Stimulated activated CD8-positive, alpha-beta memory T cell treated with anti-CD3 and anti-CD28 coated beads, Interleukin-4, amount 100 ng/mL, for 4 hours (primary cell): ENCODE measurements at places on chromosomes 3 and 15.

DNA sequence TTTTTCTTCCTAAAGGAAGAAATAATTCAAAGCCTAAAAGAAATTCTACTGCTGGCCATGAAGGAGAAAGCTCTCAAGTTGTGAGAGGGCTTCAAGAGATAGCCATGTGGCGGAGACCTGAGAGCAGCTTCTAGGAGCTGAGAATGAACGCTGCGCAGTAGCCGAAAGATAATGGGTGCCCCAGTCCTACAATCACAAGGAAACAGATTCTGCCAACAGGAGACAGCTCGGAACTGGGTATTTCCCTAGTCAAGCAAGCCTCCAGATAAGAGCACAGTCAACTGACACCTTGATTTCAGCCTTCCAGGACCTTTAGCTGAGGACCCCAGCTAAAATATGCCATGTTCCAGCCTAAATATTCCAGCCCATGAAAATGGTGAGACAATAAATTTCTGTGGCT is 824.1 kb downstream of the FHIT start:
- DNase-seq = no peak

- no peak for DNase-seq
Observed at GRCh38 chr3:58116985-58117384, 93.8 kb downstream of the DNASE1L3 start.

DNA sequence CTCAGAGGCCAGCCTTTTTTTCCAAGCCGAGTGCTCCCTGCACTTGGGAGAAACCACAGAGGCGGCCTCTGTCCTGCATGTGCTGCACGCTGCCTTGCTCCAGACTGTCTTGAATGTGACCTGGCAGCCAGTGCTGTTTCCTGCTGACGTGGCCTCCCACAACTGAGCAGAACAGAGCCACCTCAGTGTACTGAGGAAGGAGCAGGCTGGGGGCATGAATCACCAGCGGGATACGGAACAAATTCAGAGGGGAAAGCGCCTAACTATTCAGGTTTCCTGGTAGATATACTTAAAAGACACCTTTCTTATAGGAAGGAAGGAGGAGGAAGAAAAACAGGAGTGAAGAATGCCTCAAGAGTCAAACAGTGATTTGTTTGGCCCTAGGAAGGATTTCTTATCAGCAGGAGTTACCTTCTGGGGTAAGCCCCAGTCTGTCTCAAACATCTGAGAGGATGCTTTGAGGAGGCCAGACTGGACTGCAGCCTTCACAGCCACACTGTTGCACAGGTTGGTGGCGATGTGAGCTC is 114.0 kb downstream of the FNDC3B start:
- no peak for DNase-seq

DNA sequence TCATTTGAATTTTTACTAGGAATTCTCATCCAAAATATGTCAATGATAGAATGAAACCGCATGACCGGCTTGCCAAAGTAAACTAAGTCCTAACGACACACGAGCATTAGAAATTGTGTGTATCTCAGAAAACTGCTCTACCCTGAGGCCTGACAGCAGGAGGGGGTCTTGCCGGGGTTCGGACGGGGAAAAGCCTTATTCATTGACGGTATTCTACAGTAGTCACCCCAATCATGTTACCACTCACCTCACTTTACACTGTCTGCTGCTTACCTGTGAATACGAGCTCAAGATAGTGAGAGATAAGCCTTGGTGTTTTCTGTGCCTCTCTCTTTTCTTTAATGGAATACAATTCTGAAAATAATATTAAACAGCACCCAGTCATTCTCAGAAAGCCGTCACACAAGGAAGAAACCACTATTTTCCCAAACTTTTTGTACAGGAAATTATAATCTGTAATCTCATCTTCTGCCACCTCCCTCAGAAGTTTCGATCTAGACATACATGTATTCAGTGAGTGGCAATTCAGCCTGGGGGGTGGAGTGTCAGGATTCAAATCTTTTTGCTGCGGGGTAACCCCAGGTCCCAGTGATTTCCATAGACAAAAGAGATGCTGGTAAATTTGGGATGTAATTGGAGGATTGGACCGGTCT is 492 bp upstream of the FAM43A start:
- DNase-seq = no peak

DNA sequence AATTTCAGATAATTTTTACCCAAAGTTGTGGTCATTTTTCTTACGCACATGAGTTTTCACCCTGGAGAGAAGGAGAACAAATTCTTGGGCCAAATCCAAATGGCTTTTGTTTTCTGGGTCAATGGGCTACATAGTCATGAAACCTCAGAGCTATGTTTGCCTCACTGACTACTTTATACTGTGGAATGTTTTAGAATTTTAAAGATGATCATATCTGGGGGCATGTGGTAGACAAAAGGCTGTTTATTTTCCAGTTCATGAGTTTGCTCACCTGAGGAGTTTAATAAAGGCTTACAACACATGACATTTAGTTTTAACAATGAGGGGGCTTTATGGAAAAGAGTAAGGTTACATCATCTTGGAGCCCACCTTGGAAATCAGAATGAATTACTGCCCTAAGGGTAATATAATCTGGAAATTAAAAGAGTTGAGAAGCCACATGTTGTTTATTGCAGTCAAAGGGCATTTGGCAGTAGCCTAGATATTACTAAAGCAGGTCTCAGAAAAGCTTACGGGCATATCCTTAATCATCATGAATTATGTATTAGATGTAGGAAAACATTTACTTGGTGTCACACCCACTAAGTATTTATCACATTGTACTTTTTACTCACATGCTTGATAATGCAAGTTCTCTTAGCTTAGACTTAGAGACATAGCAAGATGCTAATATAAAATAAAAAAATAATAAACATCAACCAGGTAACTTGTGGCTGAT is 466.1 kb downstream of the EDEM1 start:
- DNase-seq = no peak

DNA sequence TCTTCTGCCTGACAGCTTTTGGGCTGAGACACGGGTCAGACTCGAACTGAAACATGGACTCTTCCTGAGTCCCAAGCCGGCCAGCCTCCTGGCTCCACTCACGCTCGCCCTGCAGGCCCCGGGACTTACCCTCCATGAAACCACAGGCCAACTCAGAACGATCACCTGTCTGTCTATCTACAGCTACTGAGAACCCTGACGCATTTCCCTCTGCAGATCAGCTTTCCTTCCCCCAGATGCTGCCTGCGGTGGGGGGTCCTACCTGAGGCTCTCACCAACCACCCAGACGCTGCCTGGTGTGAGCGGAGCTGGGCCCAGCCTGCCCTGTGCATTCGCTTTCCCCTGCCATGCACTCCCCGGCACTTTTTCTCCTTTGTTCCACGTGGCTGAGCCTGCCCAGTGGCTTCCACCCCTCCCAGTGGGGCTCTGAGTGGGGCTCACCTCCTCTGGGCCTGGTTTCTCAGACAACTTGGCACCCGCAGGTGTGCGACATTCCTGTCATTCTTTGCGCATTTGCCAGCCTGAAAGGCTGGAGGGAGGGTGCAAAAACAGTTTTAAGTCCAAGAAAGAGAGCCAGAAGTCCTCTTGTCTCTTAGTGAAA is 60.2 kb downstream of the PLXNA1 start:
- no peak for DNase-seq

DNA sequence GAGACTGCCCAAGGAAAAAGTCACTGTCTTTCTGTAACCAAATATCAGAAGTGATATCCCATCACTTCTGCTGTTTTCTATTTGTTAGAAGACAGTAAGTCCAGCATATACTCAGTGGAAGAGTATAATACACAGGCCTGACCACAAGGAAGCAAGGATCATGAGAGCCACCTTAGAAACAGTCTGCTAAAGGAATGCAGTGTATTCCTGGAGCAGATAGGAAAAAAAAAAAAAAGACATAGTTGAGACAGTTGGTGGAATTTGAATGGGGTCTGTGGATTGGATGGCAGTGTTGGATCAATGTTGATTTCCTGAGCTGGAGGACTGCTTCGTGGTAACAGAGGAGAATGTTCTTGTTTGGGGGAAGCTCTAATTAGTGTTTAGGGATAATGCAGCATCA is 26.5 kb upstream of the FBXL2 start:
- no peak for DNase-seq

GRCh38 chr3:39716849-39717248 is 92.6 kb upstream of the MYRIP start:
- DNase-seq = no peak

DNA sequence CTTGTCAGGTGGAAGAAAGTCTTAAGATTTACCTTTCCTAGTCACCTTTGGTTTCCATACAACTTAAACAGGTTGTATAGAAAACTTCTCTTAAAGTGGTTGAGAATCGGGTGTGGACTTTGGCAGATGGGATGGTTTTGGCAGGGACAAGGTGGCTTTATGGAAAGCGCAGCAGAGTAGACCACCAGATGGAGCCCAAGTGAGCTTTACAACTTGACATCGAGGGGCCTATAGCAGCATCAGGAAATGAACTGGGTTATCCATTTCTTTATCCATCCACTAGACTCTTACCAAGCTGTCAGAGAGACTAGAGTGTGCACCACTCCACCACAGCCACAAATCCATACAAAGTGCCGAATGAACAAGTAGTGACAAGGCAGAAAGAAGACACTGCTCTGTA is 85.3 kb upstream of the MBNL1 start:
- DNase-seq = peak; percentile 18

GRCh38 chr3:106086636-106087035 is 217.8 kb upstream of the CBLB start:
- DNase-seq = no peak

DNA sequence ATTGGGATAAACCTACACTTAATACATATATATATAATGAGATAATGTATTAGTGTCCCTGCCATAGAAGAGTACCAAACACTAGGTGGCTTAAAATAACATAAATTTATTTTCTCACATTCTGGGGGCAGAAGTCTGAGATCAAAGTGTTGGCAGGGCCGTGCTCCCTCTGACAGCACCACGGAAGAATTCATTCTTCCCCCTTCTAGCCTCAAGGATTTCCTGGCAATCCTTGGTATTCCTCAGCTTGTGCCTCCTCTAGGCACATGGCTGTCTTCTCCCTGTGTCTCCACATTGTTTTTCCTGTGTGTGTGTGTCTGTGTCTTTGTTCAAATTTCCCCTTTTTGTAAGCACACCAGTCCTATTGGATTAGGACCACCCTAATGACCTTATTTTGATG is 115.2 kb upstream of the AGBL1 start:
- no peak for DNase-seq

- no peak for DNase-seq
Observed at GRCh38 chr15:98942431-98942830, 65.2 kb downstream of the PGPEP1L start.

GRCh38 chr15:68512598-68512997 is 66.2 kb upstream of the CORO2B start:
- no peak for DNase-seq

GRCh38 chr3:24318677-24319287 is 175.9 kb downstream of the THRB start:
- no peak for DNase-seq

- DNase-seq = no peak
Observed at GRCh38 chr3:22319446-22319845, 568.4 kb upstream of the ZNF385D start.

DNA sequence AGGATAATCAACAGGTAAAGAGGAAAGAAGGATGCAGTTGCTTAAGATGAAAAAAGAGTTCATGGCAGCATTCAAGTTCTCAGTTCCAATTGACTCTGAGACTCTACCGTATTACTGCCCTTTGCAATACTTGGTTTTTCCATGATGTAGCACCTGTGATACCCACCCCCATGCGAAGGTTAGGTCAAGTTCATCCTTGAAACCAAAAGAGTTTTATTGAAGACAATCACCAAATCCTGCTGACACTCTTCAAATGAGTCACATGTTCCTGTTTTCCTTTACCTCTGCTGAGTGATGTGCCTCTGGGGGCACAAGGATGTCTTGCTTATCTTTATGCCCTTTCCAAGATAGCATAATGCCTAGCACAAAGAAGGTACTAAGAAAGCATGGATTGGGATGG is 111.3 kb upstream of the SLC7A14 start:
- DNase-seq = no peak

DNA sequence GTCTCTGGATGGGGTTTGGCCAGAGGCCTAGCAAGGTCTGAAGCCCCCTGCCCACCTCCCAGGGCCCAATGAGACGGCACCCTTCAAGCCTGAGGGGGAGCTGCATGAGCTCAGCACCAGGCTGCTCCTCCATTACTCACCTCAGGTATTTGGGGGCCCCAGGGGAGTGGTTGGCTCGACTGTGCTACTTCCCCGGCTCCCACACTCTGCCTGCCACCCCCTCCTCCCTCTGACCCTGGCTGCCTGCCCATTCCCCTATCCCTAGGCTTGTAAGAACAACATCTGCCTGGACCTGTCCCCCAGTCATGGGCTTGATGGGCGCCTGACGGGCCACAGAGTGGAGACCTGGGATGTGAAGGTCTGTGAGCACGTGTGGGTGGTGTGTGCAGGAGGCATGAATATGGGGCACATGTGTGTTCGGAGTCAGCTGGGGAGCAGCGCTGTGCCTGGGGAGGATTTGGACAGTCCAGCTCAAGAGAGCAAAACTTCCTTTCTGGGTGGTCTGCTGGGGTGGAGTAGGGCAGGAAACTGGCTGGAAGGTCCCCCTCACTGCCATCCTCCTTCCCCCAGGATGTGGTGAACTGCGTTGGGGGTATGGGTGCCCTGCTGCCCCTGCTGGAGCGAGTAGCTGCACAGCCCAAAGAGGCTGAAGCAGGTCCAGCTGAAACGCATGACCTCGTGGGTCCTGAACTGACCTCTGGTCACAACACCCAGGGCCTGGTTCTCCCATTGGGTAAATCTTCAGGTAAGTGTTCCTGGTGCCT is 17.4 kb downstream of the NBEAL2 start:
- DNase-seq = no peak

DNA sequence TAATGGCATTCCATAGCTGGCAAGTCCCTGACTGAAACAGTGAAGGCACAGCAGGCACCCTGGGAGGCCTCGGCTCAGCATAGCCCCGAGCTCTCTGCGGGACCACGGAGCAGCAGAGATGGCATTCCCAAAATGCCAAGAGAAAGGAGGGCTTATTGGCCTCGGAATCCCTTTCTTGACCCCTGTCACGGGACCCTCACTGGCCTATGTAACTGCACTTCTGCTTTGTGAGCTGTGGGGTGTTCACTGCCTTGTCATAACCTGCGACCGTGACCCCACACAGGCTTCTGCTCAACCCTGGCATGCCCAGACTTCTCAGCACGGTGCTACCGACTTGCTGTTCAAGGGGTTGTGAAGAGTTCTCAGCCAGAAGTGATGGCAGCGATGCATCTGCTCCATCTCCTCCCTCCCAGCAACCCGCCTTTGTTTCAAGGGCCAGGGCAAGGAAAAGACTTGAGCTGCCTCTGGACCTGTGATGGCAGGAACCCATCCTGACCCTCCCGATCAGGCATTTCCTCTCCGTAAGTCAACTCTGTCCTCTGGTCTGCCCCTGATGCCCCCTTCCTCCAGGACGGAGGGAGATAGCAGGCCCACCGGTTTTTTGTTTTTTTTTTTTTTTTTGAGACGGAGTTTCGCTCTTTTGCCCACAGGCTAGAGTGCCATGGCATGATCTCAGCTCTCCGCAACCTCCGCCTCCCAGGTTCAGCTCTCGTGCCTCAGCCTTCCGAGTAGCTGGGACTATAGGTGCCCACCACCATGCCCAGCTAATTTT is 30.5 kb downstream of the EHD4 start:
- no peak for DNase-seq

GRCh38 chr15:71066983-71067382 is 48.3 kb upstream of the THSD4 start:
- DNase-seq = no peak
